Colonic mucosa (tissue), 4 donors: ENCODE measurements at places on chromosomes 16 and 17. TPM values are rescaled to one million over a fixed set of nuclear protein-coding genes. Genes with fewer than 3 reads are reported as not detected.

Gene PKMYT1
- total RNA-seq = 76.6 TPM

Gene HNF1B
- total RNA-seq = 34.8 TPM

Gene PRDM7
- total RNA-seq = not detected

Gene ITGAL
- 4.8 TPM for total RNA-seq

Gene TNP2
- not detected for total RNA-seq

Gene SP6
- total RNA-seq = 8.8 TPM

Gene MC1R
- total RNA-seq = 3.4 TPM

Gene RHBDL3
- total RNA-seq = 0.62 TPM

Gene PRSS36
- total RNA-seq = 3.6 TPM

Gene PRRT2
- 1.4 TPM for total RNA-seq
